ENCODE measurements at places on chromosomes 7 and 10. TPM values are rescaled to one million over a fixed set of nuclear protein-coding genes. Genes with fewer than 3 reads are reported as not detected.

ZNF727 gene
- 0.28 TPM for total RNA-seq

CNPY1 gene
- not detected for total RNA-seq

DCLRE1C gene
- 7.9 TPM for total RNA-seq

CLCN1 gene
- total RNA-seq: 0.14 TPM

A1CF gene
- total RNA-seq: not detected

COMMD3 gene
- total RNA-seq: 57.8 TPM

PAPOLB gene
- 0.14 TPM for total RNA-seq

ARF5 gene
- total RNA-seq: 106 TPM

CDK5 gene
- total RNA-seq: 26.7 TPM

BET1 gene
- total RNA-seq: 35.7 TPM

PNLIPRP2 gene
- not detected for total RNA-seq

BTRC gene
- total RNA-seq: 10.8 TPM

UCMA gene
- not detected for total RNA-seq

RBP3 gene
- under 0.01 TPM for total RNA-seq

PNLIPRP3 gene
- 0.09 TPM for total RNA-seq

SPDYE18 gene
- 0.14 TPM for total RNA-seq

FLNC gene
- 99.0 TPM for total RNA-seq

SFTPA1 gene
- not detected for total RNA-seq

WNT16 gene
- total RNA-seq: 0.14 TPM

MYPN gene
- 0.14 TPM for total RNA-seq

MALRD1 gene
- total RNA-seq: 1.00 TPM

BMPER gene
- total RNA-seq: 32.6 TPM

CASP2 gene
- 5.4 TPM for total RNA-seq
